Dorsolateral prefrontal cortex (tissue), 122 donors: ENCODE measurements at places on chromosomes 3 and 15. TPM values are rescaled to one million over a fixed set of nuclear protein-coding genes. Genes with fewer than 3 reads are reported as not detected.

GRCh38 chr3:76122007-76122406 is 336.7 kb upstream of the ZNF717 start:
- no peak for DNase-seq

Gene PARP16
- total RNA-seq: 8.3 TPM

- DNase-seq: no peak
These were observed 106.8 kb upstream of the SLC7A14 start for GRCh38 chr3:170692720-170693119.

DNA sequence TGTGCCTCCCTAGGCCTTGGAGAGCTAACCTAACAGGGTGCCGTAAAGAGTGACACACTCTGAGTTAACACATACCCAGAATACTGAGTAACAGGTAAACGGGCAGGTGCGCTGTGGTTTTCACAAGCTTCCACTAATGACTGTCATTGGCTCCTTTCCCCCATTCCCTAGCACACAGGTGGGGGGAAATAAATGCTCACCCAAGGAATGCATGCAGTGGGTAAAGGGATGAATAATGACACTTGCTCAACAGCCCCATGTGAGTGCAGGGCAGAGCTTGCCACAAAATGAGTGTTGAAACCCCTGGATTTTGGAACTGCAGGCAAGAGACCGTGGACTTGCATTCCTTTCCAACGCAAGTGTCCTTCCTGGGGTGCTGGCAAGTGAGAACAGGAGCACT is 57.6 kb downstream of the ADAMTS17 start:
- no peak for DNase-seq

Gene CNTN3
- total RNA-seq: 28.2 TPM

Gene LMCD1
- total RNA-seq: 7.5 TPM

Gene CISH
- total RNA-seq: 1.6 TPM
